ENCODE measurements at places on chromosomes 6 and 20.

DNA sequence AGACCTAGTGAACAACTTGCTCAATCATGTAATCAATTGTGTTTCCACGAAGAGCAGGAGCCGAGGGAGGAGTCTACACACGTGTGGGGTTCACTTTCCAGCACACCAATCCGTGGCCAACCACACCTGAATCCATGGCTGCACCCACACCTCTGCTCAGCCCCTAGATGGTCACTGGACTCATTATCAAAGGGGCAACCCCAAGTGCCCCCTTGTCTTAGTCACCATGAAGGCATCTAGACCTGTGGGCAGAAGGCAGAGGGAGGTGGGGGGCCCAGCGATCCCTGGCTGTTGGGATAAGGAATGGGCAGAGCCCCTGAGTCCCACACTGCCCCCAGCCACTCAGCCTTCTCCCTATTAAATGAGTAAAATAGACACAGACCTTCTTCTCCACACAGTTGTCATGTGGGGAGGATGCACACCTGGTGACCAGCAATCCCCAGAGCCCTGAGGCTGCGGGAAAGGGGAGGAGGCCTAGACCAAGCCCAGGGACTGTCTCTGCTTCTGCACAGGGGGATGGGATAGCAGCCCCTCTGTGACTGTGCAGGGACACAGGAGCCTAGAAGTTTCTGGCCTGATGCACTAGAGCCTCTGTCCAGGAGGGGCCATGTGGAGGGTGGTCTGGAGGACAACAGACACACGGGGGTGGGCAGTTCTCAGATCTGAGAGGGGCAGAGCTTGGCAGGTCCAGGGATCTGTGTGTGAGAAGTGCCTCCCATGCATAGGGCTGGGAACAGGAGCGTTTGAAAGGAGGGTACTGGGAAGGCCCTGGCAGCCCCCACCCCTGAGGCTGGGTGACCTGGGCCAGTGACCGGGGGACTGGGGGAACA is 1.9 kb upstream of the RAET1L start:
- DNase-seq = no peak

GRCh38 chr6:134516582-134516981 is 198.7 kb upstream of the SGK1 start:
- no peak for DNase-seq

- DNase-seq = no peak
These were observed 212.1 kb upstream of the MARCKS start for GRCh38 chr6:113644861-113645575.

DNA sequence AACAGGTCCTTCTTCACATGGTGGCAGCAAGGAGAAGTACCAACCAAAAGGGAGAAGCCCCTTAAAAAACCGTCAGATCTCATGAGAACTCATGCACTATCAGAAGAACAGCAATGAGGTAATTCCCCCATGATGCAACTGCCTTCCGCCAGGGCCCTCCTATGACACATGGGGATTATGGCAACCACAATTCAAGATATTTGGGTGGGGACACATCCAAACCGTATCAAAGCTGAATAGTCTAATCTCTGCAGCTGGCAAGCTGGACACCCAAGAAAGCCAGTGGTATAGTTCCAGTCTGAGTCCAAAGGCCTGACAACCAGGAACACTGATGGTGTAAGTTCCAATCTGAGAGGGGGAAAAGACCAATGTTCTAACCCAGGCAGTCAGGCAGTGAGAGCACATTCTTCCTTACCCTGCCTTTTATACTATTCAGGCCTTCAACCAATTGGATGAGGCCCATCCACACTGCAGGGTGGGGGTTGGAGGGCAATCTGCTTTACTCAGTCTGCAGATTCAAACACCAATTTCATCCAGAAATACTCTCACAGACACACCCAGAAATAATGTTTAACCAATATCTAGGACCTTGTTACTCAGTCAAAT is 17.9 kb upstream of the CNKSR3 start:
- DNase-seq = no peak

- no peak for DNase-seq
These were observed 2.5 kb downstream of the BTN1A1 start for GRCh38 chr6:26502626-26503025.

GRCh38 chr6:36973190-36973589 is 12.8 kb downstream of the MTCH1 start:
- DNase-seq = no peak

DNA sequence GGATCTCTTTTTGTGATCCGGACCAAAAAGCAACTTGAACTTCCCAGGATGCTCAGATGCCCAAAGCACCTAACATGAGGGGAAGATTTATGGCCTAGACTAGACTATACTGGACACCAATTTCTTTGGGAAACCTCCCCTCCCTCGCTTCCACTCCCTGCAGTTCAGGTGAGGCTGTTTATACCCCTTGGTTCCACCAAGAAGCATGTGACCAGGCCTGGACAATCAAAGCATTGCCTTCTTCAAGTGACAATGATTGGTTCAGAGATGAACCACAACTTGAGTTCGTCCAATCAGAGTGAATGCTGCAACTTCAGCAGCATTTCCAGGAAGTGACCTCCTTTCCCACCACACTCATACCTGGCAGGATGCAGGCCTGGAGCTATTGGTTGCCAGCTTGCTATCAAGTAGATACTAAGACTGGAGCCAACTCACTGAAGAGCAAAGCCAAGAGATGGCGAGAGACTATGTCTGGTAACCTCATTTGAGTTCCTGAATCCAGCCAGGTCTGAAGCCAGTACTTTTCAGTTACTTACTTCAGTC is 45.6 kb upstream of the SLC9A8 start:
- no peak for DNase-seq

- DNase-seq = no peak
These were observed at the start of gene LRRN4 for GRCh38 chr20:6053776-6054688. Gene LRRN4, minus strand, starts transcription at chr20:6054060. Its CDS starts 1,261 bp downstream, at chr20:6052799.

GRCh38 chr6:138461647-138462046 is 37.6 kb downstream of the NHSL1 start:
- DNase-seq = no peak

DNA sequence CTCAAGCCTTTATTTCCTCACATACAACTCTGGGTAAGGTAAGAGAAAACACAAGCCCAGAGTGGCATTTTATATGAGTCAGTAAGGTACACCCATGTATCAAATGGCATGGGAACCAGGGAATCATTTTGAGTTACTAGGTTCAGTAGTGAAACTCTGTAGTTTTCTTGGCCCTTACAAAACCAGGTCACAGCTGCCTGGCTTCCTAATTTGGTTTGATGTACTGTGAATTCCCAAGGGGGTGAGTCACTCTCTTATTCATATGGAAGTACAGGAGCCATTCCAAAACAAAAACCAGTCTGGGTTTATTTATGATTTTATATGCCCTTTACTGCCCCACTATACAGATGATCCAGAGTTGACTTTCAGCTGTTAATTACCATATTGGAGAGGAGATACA is 70.7 kb downstream of the PDE7B start:
- DNase-seq = no peak

GRCh38 chr20:19547547-19547946 is 210.5 kb upstream of the RIN2 start:
- DNase-seq = no peak

DNA sequence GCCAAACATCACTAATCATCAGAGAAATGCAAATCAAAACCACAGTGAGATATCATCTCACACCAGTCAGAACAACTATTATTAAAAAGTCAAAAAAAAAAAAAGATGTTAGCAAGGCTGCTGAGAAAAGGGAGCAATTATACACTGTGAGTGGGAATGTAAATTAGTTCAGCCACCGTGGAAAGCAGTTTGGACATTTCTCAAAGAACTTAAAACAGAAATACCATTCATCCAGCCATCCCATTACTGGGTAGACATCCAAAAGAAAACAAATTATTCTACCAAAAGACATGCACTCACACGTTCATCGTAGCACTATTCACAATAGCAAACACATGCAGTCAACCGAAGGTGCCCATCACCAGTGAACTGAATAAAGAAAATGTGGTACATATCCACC is 213.9 kb downstream of the TTLL2 start:
- DNase-seq = no peak

DNA sequence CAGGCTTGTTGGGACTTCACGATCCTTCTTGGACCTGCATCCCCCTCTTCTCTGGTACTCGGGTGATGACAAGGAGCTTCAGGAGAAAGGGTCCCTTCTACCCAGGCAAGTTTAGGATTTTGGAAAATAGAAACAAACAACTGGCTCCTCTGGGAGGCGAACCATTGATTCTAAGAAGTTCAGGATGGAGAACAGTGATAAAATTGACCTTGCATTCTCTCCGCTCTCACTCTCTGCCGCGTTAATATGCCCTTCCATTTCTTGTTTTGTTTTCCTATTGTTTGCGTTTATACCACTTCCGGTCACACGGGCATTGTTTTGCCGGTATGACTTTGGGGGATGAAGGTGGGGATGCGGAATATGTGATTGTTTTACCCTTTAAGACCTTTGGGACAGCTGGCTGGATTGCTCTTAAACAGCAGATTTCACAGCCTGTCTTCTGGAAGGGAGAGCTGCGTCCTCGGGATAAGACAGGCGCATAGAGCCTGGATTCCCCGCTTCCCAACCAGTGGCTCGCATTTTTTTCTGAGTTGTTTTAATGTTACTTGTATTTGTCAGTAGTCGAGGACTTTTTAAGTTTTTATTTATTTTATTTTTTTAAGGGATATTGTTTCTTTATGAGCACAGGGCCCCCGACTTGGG is 144.3 kb upstream of the ZNF184 start:
- no peak for DNase-seq

GRCh38 chr20:58264271-58264670 is 35.8 kb upstream of the ANKRD60 start:
- no peak for DNase-seq

DNA sequence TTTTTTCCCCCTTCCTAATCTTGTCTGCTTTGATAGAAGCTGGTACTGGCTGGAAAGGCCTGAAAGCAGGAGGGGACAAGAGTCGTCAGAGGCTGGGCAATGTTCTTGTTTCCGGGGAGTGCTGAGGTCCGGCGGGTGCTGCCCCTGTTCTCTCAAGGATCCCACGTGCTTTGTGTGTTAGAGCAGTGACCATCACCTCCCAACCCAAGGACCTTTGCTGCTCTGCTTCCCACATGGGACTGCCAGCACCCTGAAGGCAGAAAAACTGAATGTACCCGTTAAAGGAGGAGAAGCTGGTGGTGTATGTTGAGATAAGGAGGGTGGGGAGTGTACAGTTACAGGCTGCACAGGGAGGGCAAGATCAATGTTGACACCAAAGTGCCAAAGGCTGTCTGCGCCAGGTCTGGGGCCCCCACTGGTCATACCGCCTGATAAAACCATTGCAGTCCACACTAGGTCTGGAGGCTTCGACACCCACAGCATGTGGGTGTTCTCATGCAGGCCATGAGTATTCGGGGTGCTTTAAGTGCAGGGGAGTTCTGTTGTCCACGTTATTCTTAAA is 15.0 kb downstream of the C20orf173 start:
- no peak for DNase-seq

- no peak for DNase-seq
These were observed 78.3 kb upstream of the CHD6 start for GRCh38 chr20:41696428-41696827.

DNA sequence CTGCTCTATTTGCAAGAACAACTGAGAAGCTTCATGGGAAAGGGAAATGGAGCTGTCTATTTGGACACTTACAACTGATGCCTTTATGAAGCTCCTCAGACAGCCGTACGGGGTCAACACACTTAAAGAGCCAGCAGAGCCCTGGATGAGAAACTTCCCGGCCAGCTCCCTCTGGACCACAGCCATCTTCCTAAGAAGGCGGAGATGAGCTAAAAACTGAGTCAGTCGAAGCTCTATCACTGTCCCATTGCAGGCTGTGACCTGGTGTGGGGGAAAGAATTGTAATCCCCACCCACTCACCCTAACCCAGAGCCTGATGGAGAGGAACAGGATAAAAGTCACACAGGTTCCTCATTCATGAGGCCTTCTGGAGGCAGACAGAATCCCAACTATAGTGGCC is 360.4 kb upstream of the JARID2 start:
- DNase-seq = no peak

- no peak for DNase-seq
These were observed 162.1 kb downstream of the PTPRK start for GRCh38 chr6:128358244-128358776.

DNA sequence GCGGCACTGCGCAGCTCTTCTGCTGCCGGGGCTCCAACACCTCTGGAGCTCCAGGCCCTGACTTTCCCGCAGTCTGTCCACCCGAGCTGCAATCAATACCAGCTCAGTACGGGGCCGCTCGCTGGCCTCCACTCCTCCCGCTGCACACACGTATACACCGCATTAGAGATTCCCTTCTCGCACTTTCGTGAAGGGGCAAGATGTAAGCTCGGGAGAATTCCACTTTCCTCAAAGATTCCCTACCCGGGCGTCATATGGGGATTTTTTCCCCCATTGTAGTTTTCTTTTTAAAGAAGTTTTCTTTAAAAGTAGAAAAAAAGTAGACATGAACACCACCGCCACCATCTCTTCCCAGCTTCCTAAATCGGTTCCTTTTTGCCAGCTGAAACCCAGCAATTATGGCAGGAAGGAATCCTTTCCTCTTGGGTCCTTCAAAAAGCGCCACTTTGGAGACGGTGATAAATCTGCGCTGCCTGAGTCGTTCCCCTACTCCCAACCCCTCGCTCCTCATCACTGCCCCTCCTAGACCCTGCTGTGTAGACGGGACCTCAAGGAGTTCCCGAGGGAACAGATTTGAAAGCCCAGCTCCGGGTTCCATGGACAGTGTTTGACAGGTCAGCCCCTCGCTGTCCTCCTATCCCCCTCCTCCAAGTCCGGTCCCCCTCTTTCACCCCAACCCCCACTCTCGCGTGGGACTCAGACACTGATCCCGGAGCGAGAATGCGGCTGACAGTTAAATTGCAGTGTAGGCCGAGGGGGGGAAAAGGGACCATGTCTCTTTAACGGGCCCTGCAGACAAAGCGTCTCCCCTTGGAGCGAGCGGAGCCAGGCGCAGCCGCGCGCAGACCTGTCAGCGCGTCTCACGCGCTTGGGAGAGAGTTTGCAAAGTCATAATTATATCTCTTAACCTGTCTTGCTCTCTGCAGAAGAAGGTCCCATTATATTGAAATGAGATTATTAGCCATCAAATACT is 39.5 kb downstream of the NCR2 start:
- no peak for DNase-seq

DNA sequence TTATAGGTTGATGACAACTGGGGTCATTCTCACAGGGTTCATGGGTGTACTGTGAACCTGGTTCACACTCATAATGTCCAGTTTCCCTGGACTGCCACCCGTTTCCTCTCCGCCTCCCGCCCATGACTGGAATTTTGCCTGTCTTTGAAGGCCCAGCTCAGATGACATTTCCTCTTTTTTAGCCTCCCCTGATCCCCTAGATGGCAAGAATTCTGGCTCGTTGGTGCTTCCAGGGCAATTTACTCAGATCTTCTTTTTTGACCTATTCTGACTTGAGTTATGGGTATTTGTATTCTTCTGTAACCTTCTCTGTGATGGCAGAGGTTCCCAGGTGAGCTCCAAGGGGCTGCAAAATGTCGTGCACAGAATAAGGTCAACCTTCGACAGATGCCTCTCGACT is 5.7 kb upstream of the CITED2 start:
- no peak for DNase-seq

DNA sequence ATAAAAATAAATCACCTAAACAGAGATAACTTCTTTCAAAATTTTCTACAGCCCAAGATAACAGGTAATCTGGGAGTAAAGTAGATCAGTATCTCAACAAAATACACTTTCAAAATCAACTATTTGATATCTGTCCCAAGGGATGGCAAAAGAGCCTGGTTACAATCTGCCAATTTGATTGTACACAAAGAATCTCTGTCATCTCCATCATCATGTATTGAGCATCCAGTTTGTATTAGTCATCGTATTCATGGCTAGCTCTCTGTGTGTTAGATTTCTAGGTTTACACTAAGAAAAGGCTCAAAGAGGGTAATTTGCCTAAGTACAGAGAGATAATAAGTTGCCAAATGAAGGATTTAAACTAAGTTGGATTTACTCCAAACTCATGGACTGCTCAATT is 329.0 kb upstream of the NRSN1 start:
- DNase-seq = no peak

- no peak for DNase-seq
These were observed 236.3 kb upstream of the ZNF217 start for GRCh38 chr20:53829724-53830521.
